Stimulated activated CD8-positive, alpha-beta memory T cell treated with anti-CD3 and anti-CD28 coated beads, Interleukin-4, amount 100 ng/mL, for 4 hours (primary cell): ENCODE measurements at places on chromosomes 1 and 21.

DNA sequence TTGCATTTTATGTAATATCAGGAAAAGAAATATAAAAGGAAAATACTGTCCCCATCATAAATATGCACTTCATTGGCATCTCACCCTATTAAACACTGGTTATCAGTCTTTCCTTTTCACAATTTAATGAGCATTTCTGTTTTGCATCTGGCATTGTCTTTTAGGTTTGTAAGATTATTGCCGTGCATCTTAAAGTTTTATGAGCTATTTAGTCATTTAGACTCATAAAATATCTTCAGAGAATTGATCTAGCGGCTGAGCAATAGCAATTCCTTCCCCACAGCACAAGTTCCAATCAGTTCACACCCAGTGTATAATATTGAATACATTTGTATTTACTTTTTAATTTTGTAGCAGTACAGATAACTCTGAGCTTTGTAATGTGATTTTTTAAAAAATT lies 112.3 kb upstream of the C1orf105 start:
- DNase-seq = no peak

DNA sequence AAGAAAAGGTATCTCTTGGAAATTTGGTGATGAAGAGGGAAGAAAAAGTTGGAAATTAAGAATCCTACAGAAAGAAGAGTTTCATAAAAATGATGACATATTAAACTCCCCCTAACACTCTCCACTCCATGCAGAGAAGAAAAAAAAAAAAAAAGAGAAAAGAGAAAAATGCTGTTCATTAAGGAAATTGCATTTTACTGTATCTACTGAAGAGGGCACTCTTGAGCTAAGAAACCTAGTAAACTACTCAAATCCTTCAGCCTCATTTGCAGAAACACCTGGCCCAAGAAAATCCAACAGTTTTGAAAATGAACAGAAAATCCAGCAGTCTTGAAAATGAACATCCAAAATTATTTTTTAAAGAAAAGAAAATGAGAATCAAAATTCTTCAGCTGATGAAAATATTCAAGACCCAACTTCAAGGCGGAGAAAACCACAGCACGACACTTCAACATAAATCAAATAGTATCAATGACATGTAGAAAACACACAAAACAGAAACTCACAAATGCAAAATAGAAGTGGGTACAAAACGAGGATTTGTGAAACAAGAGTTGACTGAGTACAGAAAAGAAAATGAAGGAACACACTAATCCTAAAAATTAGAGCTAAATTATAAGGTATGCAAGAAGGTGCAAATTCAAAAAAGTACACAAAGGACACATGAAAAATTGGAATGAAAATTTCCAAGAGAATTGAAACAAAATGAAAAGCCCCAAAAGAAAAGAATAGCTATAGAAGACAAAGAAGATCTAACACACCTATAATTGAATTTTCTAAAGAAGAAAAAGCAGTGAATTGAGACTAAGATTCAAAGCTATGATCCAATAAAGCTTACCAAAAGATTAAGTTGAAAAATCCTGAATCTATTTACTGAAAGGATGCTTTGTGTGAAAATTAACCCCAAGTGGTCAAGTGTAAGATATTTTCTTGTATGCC lies 73.2 kb upstream of the DNAJC6 start:
- DNase-seq = no peak

- DNase-seq = no peak
These were observed 3.0 kb upstream of the RGS2 start for GRCh38 chr1:192805832-192806323.

GRCh38 chr1:172473302-172473701 lies 29.4 kb upstream of the PIGC start:
- no peak for DNase-seq

- no peak for DNase-seq
These were observed 154.6 kb downstream of the PLPPR5 start for GRCh38 chr1:98849969-98850636.

- DNase-seq = no peak
These were observed 37.6 kb downstream of the DUSP10 start for GRCh38 chr1:221704306-221704705.

- peak; percentile 77 for DNase-seq
These were observed 549 bp downstream of the THBS3 start for GRCh38 chr1:155206891-155207805.

DNA sequence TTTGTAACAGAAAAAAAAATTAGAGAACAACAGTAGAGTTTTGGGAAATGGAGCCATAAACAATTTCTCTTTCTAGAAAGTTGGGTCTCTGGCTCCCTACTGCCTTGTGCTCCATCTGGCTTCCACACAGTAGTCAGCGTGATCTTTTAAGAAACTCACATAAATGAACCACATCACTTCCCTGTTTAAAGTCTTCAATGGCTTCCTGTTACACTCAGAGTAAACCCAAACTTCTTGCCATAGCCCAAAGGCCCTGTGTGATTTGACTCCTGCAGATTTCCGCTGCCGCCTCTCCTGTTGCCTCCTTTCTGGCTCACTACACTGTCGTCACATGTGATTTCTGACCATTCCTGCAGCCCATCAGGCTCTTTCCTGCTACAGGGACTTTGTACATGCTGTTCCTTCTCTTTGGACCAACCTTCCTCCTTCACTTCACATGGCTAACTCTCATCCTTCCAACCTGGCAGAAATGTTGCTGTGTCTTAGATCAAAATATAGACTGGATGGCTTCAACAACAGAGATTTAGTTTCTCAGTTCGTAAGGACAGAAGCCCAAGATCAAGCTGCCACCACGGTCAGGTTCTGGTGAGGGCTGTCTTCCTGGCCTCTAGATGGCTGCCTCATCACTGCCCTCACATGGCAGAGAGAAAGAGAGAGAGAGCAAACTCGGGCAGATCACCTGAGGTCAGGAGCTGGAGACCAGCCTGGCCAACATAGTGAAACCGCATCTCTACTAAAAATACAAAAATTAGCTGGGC lies 34.0 kb downstream of the OPRD1 start:
- DNase-seq = no peak

DNA sequence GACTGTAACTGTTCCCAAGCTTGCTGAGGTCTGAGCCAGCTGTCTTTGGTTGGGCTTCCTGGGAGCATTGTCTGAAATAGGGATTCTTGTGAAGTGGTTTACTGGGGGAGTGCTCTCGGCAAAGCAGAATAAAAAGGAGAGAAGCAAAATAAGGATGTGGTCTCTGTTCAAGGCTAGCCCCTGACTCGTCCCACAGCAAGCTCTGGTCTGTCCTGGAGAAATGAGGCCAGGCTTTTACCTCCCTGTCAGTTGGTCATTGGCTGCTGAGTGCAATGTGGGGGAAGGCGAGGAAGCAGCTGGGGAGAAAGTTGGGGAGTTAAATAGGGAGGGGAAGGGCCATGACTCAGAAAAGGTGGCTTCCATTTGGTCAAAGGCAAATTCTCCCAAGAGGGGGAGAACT lies 303.9 kb upstream of the DUSP10 start:
- no peak for DNase-seq

DNA sequence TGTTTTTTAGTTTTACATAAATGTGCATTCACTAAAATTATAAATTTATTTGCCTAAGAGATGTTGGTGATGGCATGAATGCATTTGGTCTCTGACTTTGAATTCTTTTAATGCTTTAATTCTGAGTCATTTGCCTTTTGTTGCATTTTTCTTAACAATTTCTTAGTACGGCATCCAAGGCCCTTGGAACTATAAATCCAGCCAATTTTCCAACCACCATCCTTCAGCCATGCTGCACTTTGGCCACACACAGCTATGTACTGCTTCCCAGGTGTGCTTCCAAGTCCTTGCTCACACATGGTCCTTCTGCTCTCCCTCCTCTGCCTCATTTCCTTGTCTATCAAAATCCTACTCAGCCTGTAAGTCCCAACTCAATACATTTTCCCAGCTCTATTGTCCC lies 161.0 kb downstream of the DHRS3 start:
- DNase-seq = no peak

GRCh38 chr1:82453511-82454185 lies 652.9 kb downstream of the ADGRL2 start:
- no peak for DNase-seq

DNA sequence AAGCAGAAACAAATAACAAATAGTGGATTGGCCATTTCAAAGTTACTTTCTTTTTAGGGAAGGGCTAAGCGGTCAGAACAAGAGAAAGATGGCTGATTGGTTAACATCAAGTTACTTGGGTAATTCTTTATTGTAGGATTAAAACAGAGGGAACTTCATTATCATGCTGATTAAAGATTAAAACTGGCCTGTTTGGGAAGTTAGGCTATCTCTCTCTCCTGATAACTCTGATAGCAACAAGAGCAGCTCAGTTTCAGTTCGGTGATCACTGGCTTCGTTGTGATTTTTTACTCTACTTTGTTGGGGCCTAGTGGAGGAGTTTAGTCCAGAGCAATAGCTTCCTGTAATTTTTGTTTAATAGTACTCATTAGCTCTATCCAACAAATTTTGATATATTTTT lies 20.5 kb upstream of the COP1 start:
- no peak for DNase-seq

GRCh38 chr1:36083635-36084496 lies at the start of gene TEKT2:
Gene TEKT2, plus strand, starts transcription at chr1:36084094. Its CDS starts 828 bp downstream, at chr1:36084922.
- DNase-seq = no peak

GRCh38 chr1:154154534-154155191 lies at the start of gene NUP210L:
Gene NUP210L, minus strand, starts transcription at chr1:154155073.
- DNase-seq = no peak

GRCh38 chr1:154166207-154166606 lies 11.3 kb upstream of the NUP210L start:
- no peak for DNase-seq

DNA sequence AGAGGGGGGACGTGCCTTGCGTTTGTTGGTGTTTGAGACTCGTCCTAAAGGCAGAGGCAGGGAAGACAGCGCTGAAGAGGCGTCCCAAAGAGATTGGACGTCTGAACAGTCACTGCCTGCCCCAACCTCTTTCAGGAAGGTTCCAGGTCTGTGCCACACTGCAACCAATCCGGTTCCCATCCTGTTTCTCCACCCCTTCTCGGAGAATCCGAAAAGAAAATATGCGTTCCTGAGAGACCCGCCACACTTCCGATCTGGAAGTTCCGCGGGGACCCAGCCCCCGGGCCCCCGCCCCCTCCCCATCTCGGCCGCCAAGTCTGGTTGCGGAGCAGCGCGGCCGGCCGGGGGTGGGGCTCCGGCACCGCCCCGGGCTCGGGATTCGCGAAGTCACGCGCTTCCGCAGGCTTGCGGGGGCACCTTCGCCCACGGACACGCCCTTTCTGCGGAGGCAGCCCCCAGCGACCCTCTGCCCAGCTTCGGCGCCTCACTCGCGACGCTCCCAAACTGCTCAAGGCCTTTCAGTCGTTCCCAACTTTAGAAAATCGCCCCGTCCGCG lies 124.5 kb upstream of the DPYD start:
- no peak for DNase-seq

DNA sequence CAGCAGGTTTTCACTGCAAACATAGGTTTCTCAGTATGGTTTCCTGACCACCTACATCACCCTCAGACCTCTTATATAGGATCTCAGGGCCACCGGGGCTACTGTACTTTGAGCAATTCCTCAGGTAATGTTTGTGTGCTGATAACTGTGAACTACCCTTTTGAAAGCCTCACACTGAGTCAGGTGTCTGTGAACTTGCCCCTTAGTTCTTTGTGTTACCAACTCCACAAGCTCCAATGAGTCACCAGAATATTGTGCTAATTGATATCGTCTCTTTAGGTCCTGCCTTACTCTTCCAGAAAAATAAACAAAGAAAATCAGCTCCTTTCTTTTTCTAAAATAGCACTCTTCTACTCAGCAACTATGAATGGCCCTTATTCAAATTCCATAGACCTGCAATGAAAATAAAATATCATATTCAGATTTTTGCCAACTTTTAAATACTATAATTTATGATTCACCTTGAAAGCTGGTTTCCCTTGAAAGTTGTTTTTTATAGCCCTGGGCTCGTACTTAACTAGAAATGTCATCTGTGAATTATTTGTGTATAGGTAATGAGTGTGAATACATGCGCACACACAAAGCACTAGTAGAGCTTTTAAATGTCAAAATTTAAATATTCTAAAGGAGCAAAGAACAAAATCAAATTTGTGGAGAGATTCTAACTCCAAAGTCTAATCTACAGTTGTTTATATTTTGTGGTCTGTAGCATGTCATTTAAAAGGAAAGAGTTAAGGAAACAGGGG lies 88.1 kb upstream of the WARS2 start:
- no peak for DNase-seq

GRCh38 chr1:171913385-171913784 lies 72.1 kb downstream of the DNM3 start:
- DNase-seq = no peak

GRCh38 chr1:85088408-85088784 lies 40.1 kb upstream of the MCOLN3 start:
- no peak for DNase-seq

- no peak for DNase-seq
These were observed 33.4 kb upstream of the C1orf198 start for GRCh38 chr1:230901671-230902070.

DNA sequence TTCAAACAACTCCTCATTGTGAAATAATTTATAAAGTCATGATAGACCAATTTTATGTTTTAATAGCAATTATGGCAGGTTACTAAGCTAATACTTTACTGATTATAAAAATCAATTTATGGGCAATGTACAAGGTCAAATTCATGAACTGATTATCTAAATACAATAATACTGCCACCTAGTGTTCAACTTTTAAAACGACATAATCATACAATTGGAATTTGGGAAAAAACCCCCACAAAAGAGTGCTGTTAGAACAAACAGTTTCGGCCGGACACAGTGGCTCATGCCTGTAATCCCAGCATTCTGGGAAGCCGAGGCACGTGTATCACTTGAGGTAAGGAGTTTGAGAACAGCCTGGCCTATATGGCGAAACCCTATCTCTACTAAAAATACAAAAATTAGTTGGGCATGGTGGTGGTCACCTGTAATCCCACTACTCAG lies 14.0 kb downstream of the GTF2B start:
- DNase-seq = no peak

GRCh38 chr21:29810871-29811270 lies 128.9 kb downstream of the GRIK1 start:
- DNase-seq = no peak
